ENCODE measurements at places on chromosomes 7 and 10.

- no peak for DNase-seq
Observed at GRCh38 chr10:105023211-105024111, 382.4 kb downstream of the SORCS3 start.

- DNase-seq, result no peak
Observed at GRCh38 chr10:61835946-61836887, 65.3 kb upstream of the ARID5B start.

- no peak for DNase-seq
Observed at GRCh38 chr7:38881015-38881414, 28.0 kb downstream of the VPS41 start.

DNA sequence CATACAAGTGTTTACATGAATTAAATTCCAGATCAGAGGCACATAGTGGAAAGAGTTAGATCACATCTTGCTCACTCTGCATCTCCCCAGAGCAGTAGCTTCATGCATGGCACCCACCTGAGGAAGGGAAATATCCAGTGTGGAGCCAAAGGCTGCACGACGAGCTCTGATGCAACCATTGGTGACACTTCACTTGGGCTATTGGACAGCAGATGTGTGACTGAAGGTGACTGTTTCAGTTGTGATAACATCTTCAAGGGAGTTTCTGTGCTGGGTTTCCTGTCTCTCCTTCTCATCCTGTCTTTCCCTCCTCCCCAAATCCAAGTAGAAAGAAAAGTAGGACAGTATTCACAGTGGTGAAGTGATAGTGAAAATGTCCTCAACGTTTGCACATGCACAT, 115.0 kb downstream of the TAF3 start:
- no peak for DNase-seq

GRCh38 chr7:136993377-136993776, 124.9 kb downstream of the CHRM2 start:
- no peak for DNase-seq

DNA sequence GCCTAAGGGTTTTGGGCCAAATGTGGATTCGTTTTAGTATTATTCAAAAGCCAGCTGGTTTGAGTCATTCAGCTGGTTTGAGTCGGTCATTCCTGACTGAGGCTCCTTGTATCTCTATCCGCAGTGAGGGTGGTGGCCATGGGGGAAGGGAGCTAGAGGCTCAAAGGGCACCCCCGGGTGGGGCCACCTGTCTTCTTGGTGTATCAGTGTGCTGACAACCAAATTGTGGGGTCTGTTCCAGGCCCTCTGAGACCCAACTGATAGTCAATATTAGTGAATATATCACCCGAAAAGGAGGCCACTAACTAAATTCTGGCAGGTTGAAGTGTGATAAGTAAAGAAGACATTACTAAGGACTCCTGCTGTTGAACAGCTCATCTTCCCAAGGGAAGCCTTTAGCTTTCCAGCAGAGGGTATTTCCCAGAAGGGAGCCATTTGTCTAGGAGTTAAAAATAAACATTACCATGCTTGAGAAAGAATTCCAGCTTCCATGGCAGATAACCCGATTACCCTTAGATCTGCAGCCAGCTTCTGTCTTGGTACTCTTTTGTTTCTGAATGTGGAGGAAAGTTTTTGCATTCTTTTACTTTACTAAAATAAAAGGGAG, 29.9 kb upstream of the DDX50 start:
- no peak for DNase-seq

DNA sequence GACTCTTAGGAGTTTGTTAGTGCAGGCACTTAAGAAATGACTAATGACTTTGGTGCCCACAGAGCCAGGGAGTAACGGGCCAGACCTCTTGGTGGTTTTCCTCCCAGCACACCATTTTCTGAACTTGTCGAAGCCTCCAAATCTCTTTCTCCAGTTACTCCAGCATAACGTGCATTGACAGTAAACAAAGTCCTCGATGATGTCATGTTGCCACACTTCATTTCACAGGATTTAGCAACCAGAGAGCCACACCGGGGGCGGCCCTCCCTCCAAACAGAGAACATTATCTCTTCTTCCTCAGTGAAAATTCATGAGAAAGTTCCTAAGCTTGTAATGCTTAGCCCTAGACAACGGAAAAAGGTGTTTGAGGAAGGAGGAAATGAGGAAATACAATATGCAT, 4.0 kb upstream of the SVOPL start:
- no peak for DNase-seq

DNA sequence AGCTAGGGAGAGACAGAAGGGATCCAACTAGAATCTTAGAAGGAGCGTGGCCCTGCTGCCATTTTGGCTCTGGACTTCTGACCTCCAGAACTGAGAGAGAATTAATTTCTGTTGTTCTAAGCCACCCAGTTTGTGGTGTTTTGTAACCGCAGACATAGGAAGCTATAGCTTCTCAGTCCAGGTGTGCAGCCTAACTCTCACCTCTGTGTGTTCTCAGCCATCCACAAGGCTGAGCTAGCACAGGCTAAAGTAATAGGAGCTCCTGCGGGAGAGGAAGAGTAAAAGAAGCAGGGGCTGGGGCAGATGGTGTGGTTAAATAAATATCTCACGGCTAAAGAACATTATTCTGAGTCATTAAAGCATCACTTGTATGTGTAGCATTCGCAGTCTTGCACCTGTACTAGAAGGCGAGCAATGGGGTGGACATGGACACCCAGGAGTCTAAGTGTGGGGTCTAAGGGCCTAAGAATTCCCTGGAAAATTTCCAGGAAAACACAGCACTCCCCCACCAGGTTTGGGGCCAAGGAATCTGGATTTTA, 94.1 kb downstream of the AOAH start:
- DNase-seq, result no peak

DNA sequence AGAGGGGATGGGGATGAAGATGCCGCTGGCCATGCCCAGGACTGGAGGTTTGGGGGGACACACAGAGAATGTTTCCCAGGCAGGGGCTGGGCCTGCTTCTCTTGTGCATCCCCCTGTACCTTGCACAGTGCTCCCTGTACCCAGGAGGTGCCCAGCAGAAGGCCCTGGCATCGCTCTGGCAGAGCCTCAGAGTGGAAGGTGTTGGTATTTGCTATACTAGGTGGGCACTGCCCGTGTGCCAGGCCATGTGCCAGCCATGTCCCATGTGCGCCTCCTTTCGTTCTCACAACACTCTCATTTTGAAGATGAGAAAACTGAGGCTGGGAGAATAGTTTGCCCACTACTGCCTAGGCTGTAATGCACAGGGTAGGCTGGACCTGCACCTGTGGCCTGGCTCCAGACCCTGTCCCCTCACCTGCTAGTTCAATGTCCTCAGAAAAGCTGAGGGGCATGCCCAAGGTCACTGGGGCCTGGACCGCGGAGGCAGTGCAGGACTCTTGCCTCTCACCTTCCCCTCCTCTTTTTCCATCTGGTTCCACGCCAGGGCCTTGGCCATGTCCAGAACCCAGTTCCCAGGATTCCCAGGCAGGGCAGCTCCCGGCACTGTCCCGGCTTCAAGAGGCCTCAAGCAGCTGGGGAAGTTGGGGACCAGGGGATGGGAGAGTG, 64.7 kb downstream of the GOLGA7B start:
- DNase-seq, result no peak

DNA sequence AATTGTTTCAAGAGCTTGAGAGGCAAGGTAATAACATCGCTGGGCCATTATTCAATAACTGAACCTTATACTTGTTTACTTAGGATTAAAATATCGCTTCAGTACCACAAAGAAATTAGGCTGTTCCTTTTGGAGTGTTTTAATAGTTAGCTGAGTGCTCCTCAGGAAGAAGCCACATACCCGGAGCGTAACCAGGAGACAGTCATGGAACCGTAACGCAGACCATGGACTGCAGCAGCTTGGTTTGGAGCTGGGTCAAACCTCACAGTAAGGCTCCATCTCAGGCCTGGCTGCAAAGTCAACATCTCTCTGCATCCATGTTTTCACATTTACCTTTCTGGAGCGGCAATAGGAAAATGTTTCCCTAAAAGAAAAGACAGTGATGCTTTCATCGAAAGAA, 599.0 kb downstream of the TNS3 start:
- no peak for DNase-seq

DNA sequence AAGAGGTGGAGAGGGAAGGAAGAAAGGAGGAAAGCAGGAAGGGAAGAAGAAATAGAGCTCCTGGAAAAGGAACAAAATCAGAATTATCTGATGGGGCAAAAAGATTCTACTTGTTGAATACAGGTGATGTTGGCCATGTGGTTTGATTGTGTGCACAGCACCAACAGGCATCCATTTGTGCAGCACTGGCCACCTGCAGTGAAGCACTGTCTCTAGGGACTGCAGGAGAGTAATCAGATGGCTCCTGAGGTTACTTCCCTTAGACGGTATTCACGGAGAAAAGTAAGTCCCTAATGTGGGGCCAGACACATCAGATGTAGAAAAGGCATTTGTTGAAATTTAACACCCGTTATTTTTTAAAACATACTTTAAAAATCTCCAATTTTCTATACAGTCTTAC, 135.3 kb upstream of the VIPR2 start:
- no peak for DNase-seq

GRCh38 chr10:75021379-75022249, 89.8 kb upstream of the SAMD8 start:
- no peak for DNase-seq

DNA sequence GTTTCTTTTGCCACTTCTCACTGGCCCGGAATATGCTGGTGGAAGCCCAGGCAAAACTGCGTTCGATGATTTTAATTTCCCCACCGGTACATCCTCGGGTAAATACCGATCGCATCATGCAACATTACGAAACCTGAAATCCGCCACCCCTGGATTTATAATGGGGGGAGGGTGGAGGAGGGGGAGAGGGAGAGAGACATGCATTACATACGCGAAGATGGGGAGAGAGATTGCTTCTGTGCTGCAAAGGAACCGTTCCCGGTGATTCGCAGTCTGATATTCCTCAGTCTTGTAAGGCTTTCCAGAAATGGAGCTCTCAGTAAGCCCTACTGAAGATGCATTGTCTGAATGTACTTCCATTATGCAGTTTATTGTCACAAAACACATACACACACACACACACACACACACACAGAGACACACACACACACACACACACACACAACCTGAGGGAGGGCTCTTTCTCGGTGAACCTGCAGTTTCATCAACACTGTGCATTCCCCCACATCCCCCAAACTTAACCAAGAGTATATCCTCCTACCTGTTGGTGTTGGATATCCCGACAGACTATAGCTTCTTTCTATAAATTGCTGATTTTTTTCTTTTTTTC, 741 bp downstream of the GPR85 start:
- DNase-seq, result no peak

- DNase-seq, result no peak
Observed at GRCh38 chr7:139394540-139394939, 34.8 kb downstream of the LUC7L2 start.

- no peak for DNase-seq
Observed at GRCh38 chr7:115822380-115822779, 208.2 kb downstream of the TFEC start.

- DNase-seq, result no peak
Observed at GRCh38 chr10:49160814-49161213, 27.0 kb upstream of the FAM170B start.

GRCh38 chr10:82813856-82814255, 938.9 kb downstream of the NRG3 start:
- DNase-seq, result no peak

DNA sequence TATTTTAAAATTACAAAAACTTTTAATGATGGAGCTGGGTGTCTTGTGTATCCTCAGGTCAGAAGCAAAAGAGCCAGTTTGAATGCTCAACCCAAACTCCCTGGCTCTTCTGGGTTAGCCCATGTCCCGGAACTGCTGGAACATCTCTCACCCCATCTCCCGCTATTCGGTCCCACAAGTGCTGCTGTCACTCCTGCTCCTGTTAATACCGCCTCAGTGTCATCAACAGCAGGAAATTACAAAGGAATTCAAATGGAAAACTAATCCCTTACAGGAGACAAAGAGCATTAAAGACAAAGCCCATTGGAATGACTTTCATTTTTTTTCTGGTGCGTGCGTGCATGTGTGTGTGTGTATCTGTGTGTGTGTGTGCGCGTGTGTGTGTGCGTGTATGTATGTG, 112.0 kb upstream of the C7orf33 start:
- DNase-seq, result no peak

DNA sequence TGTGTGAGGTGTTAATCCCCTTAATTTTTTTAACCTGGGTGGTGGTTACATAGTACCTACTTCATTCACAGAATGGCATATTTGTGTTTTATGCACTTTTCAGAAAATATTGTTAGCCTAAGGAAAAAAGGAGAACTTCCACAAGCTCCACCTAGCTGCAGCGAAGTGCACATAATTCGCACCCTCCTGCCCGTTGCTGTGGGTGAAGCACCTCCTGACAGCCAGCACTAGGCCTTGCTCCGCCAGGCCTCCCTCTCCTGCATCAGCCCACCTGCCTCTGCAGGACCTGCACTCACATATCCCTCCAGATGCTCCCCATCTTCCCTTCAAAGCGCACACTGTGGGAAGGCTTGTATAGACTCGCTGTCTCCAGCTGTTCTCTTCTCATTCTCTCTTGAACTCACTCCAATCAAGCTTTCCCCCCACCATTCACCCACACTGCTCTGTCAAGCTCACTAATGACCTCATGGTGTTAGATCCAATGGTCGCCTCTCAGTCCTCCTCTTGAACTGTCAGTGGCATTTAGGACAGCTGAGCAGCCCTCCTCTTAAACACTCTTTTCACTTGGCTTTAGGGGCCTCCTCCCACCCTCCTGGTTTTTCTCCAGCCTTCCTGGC, 20.7 kb upstream of the GRID1 start:
- DNase-seq, result no peak

DNA sequence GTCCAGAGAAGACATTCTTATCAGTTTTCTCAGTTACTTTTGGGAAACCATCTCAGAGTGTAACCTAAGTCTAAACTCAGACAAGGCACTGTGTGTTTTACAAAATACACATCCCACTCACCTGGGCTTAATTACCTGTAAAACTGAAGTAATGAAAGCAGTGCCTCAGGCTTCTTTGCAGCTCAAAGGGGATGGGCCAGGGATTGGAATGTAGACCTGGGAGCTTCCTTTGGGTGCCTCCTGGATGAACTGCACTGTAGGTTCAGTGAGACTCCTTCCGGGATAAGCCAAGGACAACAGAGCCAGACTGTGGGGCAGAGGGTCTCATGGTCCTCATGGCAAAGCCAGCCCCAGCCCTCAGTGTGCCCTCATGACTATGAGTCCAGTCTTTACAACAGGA, 672.4 kb upstream of the GALNT17 start:
- DNase-seq, result no peak
